ENCODE measurements at places on chromosomes 6 and 20.

- no peak for DNase-seq
Observed at GRCh38 chr6:170116636-170117035, 174.2 kb downstream of the DLL1 start.

- DNase-seq, result no peak
Observed at GRCh38 chr6:71079677-71080076, 122.8 kb upstream of the B3GAT2 start.

GRCh38 chr20:24588725-24589340 is 119.4 kb downstream of the SYNDIG1 start:
- no peak for DNase-seq

DNA sequence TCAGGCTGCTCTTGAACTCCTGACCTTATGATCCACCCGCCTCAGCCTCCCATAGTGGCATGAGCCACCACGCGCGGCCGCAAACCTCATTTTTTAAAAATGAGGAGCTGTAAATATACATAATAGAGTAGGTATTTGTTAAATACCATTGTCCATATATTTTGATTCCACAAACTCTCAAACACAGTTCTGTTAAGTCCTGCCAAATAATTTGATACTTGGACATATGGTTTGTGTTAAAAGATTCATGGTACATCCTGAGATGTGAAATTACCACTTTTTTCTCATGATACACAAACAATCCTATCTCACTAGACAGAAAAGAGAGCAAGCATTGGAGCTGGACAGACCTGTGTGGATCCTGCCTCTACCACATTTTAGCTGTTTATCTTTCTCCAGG is 334.1 kb upstream of the KCNQ5 start:
- no peak for DNase-seq

DNA sequence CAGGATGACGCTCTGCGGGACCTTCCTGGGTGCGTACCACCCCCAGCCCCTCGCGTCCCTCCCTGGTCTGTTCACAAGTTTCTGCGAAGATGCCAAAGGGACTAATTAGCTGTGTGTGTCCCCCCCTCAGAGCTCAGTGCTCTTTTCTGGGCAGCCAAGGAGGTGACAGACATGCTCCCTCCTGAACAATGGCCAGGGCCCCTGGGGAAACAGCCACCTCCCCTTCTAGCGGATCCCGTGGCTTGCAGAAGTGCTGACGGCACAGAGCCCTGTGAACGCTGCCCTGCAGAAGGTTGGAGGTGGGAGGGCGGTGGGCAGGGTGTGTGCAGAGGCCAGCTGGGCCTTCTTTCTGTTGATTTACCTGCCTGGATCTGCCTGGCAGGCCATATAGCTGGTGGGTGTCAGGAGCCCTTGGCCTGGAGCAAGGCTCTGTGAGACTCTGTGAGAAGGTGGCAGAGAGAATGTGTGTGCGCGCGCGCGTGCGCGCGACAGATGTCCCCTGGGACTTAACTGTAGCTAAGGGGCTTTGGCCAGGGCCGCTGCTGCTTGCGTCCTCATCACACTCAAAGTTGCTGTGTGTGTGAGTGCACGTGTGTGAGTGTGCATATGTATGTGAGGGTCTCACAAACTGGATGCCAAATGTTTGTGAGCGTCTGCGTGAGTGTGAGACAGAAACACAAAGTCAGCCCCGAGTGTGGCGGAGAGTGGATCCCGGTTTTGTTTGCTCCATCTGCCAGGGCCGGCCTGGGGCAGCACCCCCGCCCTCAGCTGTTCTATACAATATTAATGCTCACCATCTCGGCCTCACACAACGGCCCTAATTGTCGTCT is 3.5 kb upstream of the MYT1 start:
- DNase-seq, result no peak

DNA sequence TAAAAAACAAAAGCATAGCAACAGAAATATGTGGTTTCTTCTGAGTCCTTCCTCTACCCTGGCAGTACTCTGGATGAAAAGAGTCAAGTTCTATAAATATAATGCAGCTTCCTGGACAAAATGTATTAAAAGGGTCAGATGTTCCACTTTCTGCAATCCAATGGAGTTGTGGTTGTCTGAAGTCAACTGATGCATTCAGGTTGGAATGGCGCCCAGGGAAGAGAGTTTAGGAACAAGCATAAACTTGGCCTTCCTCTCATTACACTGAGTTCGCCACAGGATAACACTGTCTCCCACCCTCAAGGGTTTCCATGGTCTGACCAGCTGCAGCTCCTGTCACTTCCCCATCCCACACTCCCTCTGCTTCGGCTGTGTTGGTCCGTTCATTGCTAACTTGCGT is 66.4 kb downstream of the PLEKHG1 start:
- no peak for DNase-seq

DNA sequence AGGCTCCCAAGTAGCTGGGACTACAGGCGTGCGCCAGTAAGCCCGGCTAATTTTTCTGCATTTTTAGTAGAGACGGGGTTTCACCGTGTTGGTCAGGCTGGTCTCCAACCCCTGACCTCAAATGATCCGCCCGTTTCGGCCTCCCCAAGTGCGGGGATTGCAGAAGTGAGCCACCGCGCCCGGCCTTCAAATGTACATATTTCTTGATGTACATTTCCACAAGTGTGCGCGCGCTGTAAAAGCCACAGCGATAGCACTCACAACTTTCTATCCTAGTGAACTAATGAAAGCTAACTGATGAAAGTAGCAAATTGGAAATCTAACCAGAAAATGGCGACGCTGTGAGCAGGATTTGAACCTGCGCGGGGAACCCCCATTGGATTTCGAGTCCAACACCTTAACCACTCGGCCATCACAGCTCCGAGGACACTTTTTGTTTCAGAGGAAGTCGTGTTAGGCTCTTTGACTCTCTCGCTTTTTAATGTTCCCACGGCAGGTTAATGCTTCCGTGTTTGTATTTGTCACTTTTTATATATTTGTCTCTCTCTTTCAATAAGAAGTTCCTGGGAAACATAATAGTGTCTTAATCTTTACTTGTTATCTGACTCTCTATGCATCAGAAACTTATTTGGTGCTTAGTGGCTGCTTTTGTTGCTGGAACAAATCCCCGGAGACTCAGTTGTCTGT is 199.4 kb upstream of the ZNF184 start:
- DNase-seq, result peak; percentile 86

DNA sequence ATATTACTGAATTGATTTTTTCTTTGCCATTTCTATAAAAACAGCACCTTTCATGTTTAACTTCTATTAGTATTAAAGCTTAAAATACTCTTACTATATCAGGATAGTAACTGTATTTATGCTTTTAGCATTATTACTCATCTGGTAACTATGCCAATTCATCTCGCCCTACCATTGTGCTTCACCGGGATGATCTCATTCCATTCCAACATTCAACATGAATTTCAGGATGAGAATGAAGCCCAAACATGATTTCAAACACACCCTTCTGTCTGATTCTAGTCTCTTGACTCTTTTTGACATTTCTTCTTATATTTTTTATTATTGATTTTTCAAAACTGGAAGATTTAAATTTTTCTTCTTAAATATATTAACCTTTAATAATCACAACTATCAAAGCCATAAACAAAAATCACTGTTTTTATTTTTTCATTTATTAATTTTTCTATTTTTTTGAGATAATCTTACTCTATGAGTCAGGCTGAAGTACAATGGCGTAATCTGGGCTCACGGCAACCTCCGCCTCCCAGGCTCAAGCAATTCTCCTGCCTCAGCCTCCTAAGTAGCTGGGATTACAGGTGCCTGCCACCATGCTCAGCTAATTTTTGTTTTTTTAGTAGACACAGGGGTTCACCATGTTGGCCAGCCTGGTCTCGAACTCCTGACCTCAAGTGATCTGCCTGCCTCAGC is 46.7 kb downstream of the GJA1 start:
- no peak for DNase-seq

- no peak for DNase-seq
Observed at GRCh38 chr6:133648581-133648980, 240.3 kb upstream of the TCF21 start.

GRCh38 chr6:30544666-30545272 is 11.5 kb downstream of the GNL1 start:
- DNase-seq, result peak; percentile 70

All from LoVo (cell line).